Heart right ventricle (tissue), 16 donors: ENCODE measurements at places on chromosomes 3 and 15.

GRCh38 chr3:45135959-45136358 is 10.2 kb downstream of the CDCP1 start:
- DNase-seq = no peak

- no peak for DNase-seq
Measured at GRCh38 chr3:148211725-148212124, 486.0 kb upstream of the AGTR1 start.

GRCh38 chr15:27327467-27328025 is 356.6 kb downstream of the GABRG3 start:
- DNase-seq = no peak

DNA sequence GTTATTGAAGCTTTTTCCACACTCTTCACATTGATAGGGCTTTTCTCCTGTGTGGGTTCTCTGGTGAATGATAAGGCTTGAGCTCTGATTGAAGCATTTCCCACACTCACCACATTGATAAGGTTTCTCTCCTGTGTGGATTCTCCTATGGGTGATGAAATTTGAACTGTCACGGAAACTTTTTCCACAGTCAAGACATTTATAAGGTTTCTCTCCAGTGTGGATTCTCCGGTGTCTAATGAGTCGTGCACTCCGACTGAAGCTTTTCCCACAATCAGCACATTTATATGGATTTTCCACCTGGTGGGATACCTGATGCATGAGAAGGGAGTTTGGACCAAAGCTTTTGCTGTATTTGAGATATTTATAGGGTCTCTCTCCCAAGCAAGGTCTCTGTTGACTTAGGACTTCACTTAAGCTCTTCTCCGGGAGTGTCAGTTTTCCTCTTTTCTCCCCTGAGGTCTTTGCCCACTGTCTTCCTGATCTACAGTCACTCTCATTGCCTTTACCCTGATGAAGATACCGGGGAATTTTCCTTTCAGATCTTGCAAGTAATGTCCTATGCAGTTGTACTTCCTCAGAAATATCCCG is 9.4 kb downstream of the ZSCAN29 start:
- no peak for DNase-seq

GRCh38 chr15:37931868-37932267 is 2.6 kb upstream of the TMCO5A start:
- DNase-seq = no peak

DNA sequence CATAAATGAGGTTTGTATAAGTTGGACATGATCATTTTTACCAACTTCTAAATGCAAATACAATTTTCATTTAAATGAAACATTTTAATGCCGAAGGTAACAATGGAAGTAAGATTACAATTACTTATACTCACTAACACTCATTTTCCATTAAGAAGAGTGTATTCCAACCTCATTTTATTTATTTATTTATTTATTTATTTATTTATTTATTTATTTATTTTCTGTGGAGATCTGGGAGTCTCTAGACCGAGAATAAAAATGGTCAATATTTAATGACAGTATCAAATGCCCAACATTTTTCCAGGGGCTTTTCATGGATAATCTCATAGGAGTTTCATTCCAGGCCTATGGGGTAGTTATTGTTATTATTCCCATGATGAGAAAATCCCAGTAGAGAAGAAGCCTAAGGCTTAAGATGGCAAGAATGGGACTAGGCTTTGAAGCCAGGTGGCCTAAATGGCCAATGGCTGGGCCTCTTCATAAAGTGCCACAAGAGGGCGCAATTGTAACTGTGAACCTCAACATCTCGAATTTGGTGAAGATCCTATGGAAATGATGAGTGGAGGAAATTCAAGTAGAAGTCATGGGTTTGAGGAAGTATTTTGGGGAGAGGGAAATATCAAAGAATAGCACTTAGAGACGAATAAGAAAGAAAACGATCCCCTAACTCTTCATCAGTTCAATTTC is 21.3 kb downstream of the VGLL3 start:
- no peak for DNase-seq

DNA sequence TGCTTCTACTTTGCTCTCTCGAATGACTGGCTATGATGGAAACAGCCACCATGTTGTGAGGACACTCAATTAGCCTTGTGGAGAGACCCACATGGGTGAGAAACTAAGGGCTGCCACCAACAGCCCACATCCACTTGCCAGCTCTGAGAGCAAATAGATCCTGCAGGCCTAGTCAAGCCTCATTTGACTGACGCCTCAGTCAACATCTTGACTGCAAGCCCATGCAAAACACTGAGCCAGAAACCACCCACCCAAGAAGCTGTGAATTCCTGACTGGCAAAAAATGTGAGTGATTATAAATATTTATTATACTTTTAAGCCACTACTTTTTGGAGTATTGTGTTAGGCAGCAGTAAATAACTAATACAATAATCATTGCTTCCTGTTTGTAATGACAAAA is 58.4 kb downstream of the NOX5 start:
- DNase-seq = no peak

- no peak for DNase-seq
Measured at GRCh38 chr15:99130765-99131440, 26.0 kb downstream of the SYNM start.

- DNase-seq = no peak
Measured at GRCh38 chr15:73607843-73608242, 25.3 kb downstream of the NPTN start.

- DNase-seq = no peak
Measured at GRCh38 chr3:155292133-155292532, 1.4 kb downstream of the STRIT1 start.

GRCh38 chr3:143793971-143794370 is 54.3 kb downstream of the SLC9A9 start:
- no peak for DNase-seq

GRCh38 chr3:180875124-180875698 is 37.3 kb upstream of the FXR1 start:
- DNase-seq = no peak

DNA sequence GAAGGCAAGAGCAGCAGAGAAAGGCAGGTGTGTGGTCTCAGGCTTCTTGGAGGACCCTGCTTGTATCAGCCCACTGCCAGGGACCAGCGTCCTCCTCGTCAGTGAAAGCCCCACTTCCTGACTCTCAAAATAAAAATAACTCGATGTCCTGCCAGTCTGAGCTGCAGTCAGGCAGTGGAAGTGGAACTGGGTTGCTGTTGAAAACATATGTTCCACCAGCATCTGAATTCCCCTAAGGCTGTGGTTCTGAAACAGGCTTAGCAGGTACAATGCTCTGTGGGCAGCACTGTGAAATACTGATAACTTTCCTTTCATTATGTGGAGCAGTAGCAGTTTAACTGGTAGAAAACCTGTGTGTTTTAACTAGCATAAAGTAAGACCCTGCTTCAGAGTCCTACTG is 121.6 kb upstream of the EIF1B start:
- no peak for DNase-seq

DNA sequence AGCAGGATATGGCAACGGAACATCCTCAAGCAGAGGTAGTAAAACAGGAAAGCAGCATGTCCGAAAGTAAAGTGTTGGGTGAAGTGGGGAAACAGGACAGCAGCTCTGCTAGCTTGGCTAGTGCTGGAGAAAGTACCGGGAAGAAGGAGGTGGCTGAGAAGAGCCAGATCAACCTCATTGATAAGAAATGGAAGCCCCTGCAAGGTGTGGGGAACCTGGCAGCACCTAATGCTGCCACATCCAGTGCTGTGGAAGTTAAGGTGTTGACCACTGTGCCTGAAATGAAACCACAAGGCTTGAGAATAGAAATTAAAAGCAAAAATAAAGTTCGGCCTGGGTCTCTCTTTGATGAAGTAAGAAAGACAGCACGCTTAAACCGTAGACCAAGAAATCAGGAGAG is 14.3 kb upstream of the ZBTB47 start:
- DNase-seq = no peak

- DNase-seq = no peak
Measured at GRCh38 chr3:125185805-125186204, 26.7 kb downstream of the SLC12A8 start.

DNA sequence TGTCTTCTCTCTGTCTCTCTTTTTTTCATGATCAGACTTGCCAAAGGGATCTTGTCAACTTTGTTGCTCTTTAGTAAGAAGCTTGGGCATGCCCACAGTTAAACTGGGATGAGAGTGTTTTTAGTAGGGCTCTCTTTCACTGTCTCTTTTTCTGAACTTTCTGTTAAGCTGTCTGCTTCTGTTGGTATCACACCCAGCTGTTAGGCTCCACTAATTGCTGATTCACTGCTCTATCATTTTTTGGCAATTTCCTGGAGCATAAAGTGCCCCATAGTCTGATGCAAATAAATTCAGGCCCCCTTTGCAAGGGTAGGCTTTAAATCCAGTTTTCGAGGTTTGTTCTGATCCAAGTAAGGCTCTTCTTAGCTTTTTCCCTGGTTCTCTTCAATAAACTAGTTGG is 360.4 kb upstream of the ADAMTS9 start:
- no peak for DNase-seq

GRCh38 chr3:112140584-112140983 is 7.5 kb upstream of the GCSAM start:
- no peak for DNase-seq

GRCh38 chr15:76334438-76335306 is 1.9 kb upstream of the ISL2 start:
- DNase-seq = no peak

DNA sequence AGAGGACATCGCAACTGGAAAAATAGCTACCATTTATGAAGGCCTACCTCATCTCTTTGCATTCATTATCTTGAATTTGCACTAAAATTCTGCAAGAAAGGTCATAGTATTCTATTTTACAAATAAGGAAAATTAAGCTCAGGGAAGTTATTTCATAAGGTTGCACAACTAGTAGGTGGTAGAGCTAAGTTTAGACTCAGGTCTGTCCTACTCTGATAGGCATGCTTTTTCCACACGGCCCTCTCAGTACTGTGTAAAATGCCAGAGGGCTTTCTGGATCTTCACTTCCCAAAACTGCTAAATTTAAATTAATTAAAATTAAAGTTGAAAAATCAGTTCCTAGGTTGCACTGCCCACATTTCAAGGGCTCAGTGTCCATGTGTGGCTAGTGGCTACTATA is 18.3 kb downstream of the MAP2K1 start:
- DNase-seq = no peak

DNA sequence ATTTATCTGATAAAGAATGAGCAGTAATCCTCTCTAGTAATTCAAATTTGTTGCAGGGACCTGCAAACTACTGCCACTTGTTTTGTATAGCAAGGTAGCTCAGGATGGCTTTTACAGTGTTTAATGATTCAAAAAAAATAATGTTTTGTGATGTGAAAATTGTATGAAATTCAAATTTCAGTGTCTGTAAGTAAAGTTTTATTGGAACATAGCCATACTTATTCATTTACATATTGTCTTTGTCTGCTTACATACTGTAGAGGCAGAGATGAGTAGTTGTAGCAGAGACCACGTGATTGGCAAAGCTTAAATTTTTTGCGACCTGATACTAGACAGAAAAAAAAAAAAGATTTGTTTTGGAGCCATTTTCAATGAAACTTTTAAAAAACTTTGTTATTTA is 6.5 kb upstream of the UTS2B start:
- DNase-seq = no peak

DNA sequence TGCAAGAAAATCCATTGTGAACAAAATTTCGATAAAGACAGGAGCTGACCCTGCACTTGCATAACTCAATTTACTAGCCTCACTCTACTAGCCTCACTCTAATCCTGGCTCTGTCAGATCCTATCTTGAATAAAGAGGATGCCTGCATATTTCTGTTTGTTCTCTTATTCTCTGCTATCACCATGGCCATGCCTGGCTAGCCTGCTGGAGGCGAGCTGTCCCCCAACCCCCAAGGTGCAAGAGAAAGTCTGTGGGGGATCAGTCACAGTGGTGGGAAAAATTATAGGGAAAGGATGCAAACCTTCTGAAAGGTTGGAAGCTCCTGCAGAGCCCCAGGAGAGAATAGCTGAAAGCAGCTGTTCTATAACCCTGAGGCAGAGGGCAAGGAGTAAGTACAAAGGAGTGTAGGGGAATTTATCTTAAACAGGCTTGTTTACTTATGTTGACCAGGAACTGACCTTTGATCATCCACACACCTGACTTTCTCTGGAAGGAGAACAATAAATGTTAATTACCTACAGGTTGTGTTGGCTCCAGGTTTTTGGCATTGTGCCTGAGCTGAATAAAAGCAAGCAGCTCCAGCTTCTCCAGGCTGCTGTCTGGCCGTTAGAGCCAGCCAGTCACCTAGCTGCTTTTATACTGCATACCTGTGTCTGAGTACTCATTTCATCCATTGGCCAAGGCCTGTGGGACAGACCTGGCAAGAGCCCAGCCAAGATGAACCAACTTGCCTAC is 137.7 kb upstream of the RASGRP1 start:
- DNase-seq = no peak

DNA sequence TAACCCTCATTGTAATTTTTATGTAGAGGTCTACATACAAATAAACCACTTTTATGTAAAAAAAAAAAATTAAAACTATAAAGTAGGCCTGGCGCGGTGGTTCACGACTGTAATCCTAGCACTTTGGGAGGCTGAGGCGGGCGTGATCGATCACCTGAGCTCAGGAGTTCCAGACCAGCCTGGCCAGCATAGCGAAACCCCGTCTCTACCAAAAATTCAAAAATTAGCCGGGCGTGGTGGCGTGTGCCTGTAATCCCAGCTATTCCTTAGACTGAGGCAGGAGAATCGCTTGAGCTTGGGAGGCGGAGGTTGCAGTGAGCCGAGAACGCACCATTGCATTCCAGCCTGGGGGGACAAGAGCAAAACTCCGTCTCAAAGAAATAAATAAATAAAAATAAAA is 766 bp upstream of the SLC12A6 start:
- DNase-seq = no peak

- DNase-seq = no peak
Measured at GRCh38 chr3:116367761-116368395, 77.4 kb downstream of the LSAMP start.

DNA sequence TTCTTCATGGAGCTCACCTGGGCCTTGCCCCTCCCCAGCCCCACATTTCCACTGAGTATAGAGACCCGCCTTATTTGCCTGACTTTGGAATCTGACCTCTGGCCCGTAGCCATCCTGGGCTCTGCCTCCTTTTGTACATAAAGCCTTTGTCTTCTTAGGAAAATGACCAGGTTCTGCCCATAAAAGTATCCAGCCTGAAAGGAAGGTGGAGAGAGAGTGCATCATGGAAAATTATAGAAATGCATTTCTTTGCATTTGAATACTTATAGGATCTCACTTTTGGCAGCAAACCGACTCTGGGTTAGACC is 3.6 kb upstream of the SH2D7 start:
- DNase-seq = no peak

GRCh38 chr3:45499529-45499928 is 95.0 kb upstream of the LIMD1 start:
- no peak for DNase-seq

DNA sequence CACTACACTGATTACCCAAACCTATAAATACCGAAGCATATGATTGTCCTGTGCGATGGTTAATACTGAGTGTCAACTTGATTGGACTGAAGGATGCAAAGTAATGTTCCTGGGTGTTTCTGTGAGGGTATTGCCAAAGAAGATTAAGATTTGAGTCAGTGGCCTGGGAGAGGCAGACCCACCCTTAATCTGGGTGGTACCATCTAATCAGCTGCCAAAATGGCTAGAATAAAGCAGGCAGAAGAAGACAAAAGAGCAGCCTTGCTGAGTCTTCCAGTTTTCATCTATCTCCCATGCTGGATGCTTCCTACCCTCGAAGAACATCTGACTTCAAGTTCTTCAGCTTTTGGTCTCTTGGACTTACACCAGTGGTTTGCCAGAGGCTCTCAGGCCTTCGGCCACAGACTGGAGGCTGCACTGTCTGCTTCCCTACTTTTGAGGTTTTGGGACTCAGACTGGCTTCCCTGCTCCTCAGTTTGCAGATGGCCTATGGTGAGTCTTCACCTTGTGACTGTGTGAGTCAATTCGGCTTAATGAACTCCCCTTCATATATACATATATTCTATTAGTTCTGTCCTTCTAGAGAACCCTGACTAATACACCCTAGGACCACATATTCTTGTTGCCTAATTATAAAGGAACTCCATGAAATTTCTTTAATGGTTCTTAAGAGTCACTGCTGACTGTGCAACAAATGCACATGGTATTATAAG is 31.7 kb downstream of the CSNK1G1 start:
- DNase-seq = no peak
